Stimulated activated CD4-positive, alpha-beta T cell treated with anti-CD3 and anti-CD28 coated beads, TNF-alpha, amount 100 ng/mL, for 24 hours (primary cell): ENCODE measurements at places on chromosomes 13 and 19.
A peak's percentile ranks its signal among the peaks of the same experiment; 100 is the strongest.

DNA sequence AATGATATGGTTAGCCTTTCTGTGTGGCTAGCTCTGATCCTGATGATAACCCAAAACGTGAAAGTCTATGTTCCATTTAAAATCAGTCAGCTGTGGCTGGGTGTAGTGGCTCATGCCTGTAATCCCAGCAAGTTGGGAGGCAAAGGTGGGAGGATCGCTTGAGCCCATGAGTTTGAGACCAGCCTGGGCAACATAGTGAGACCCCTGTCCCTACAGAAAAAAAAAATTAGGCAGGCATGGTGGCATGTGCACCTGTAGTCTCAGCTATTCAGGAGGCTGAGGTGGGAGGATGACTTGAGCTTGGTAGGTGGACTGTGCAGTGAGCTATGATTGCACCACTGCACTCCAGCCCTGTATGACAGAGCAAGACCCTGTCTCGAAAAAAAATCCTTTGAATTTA lies 1.1 kb upstream of the EID2B start:
- DNase-seq = no peak

DNA sequence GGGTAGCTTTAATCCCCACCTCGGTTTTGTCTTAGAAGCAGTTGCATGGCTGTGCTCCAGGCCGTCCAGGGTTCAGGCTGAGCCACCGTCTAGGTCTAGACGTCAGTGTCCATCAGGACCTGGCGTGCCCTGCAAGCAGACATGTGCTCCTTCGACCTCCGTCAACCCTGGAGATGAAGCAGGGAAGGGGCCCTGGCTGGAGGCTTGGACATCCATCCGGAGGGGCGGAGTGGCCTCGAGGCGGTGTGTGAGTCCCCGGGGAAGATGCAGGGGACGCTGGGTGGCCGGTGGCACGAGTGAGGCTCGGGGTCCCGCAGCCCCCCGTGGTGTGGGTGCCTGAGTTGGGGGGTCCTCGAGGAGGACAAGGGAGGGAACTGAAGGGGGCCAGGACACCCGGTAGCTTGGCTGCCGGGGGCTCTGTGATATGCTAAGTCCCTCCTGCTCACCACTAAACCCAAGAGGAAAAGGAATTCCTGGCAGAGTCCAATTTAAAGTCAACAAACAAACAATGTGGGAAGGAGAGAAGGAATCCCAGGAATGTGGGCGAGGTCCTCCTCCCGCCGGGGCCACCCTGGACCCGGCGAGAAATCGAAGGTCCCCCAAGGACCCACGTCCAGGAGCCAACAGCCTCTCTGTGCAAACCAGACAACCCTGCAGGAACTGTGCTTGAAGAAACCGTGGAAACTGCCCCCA lies 14.9 kb upstream of the PTBP1 start:
- DNase-seq = no peak

- no peak for DNase-seq
These were observed 17.5 kb upstream of the NANOS3 start for GRCh38 chr19:13859361-13859880.

- no peak for DNase-seq
These were observed 11.8 kb downstream of the SH3GL1 start for GRCh38 chr19:4388337-4389063.

- DNase-seq = no peak
These were observed 3.7 kb upstream of the TUBA3C start for GRCh38 chr13:19185086-19185864.

- no peak for DNase-seq
These were observed 36.7 kb upstream of the C13orf46 start for GRCh38 chr13:114010401-114011101.

GRCh38 chr13:91074091-91074490 lies 273.4 kb upstream of the MIR17HG start:
- DNase-seq = no peak

DNA sequence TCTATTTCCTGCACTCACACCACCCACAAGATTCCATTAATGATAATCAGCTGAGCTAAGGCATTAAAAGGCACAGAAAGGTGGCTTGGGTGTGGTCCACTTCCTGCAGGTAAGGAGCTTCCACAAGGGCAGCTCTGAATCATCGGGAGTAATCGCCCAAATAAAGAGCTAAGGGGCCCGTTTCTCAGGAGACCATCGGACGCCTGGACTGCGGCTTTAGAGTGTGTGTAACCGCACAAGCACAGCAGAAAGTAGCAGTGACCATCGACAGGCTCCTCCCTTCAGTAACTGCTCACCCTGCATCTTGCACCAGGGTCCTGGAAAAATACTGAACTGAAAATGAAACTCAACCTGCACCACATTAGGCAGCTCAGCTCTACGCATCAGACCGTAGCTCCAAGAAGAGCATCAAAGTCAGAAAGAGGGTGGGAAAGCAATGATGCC lies 6.0 kb downstream of the STK24 start:
- DNase-seq = no peak

- DNase-seq = no peak
These were observed 19.6 kb downstream of the SIGLEC5 start for GRCh38 chr19:51610576-51610975.

GRCh38 chr13:31598990-31599389 lies 140.3 kb upstream of the RXFP2 start:
- DNase-seq = no peak

DNA sequence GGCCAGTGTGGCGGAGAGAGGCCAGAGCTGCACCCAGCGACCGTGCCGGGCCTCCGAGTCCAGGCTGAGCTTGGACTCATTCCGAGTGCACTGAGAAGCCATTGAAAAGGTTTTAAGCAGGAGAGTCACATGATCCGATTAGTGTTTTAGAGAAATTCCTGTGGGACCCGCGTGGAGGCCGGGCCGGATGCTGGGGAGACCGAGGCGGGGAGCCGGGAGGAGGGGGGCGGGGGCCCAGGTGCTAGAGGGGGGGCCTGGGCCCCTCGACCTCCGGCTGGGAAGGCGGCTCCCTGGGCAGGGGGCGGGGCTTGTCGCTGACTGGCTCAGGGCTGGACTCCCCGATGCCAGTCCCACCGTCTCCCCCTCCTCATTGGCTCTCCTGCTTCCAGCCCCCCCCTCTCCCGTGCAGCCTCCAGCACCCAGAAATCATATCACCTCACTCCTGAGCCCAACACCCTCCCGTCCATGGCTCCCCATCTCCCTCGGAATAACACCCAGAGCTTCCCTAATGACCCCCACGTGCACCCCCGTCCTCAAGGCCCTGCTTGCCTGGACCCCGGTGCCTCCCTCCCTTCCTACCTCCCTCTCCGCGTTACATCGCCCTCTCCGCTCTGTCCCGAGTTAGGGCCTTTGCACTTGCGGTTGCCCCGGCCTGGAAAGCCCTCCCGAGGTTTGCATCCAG lies 5.2 kb upstream of the ZNF579 start:
- peak; percentile 41 for DNase-seq

DNA sequence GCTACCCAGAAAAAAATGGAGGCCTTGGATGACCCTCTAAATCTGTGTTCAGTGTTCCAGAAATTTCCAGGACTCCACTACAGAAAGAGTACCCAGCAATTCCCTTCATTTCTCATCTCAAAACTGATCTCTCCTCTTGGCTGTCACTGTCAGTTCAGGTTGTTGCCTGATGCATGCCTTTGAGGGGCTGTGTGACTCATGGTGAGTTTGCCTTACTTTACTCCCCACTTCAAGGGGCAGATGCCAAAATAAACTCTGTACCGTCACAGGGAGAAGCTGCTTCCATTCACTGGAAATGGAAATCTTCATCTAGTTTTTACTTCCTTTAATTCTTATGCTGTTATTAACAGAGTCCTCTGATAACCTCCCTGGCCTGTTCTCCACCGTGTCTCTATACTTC lies 1075.0 kb downstream of the DIAPH3 start:
- DNase-seq = no peak

DNA sequence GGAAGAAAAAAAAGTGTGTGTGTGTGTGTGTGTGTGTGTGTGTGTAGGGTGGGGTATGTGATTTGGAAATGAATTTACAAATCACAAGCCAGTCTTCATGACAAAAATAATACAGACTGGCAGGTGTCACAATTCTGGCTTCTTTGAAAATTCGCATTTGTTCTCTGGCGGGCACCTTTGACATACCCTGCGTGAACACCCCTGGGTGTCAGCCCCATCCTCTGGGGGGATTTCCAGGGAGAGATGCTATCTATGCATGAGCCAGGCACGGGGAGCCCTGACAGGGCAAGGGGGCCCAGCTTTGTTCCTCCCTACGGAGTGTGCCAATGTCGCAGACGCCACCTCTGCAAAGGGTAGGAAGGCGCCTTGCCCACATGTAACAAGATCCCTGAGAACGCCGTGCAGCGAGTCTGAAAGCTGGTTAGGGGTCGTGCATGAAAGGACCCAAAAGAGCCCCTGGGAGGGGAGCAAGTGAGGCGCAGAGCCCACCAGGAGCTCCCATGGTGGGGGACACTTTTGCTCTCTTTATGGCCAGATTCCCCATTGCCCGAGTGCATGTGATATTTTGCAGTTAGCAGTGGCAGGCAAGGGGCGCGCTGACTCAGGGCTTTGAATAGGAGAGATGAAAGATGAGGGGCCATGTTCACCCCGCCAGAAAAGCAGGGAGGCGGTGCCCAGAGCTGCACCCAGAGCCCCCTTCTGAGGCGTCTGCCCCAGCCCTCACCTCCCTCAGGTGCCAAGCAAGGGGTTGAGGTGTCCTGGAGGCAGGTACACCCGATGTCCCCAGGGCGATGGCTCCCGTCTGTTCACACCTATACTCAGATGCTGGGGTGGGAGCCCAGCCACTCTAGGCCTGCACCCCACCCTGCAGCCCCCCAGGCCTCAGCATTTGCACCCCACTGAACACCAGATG lies 45.3 kb downstream of the KLF2 start:
- no peak for DNase-seq

- DNase-seq = peak; percentile 52
These were observed 6.7 kb upstream of the ERFL start for GRCh38 chr19:41934849-41935374.

GRCh38 chr13:101648766-101649487 lies 196.5 kb downstream of the ITGBL1 start:
- no peak for DNase-seq

DNA sequence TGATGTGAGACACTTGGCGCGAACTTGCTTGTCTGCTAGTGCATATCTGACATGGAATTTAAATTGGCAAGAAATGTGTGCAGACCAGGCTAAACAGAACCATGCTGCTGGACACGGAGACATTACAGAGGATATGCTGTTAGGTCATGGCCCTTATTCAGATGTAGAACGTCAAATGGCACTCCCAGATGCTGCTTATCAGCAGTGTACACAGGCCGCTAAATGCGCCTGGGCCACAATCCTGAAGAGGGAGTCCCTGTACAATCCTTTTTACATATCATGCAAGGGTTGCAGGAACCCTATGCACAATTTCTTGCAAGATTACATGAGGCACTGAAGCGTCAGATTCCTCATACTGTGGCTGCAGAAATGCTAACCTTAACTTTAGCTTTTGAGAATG lies 9.3 kb downstream of the ZNF350 start:
- DNase-seq = no peak

GRCh38 chr13:99655351-99656091 lies 154.2 kb downstream of the TM9SF2 start:
- DNase-seq = peak; percentile 26

DNA sequence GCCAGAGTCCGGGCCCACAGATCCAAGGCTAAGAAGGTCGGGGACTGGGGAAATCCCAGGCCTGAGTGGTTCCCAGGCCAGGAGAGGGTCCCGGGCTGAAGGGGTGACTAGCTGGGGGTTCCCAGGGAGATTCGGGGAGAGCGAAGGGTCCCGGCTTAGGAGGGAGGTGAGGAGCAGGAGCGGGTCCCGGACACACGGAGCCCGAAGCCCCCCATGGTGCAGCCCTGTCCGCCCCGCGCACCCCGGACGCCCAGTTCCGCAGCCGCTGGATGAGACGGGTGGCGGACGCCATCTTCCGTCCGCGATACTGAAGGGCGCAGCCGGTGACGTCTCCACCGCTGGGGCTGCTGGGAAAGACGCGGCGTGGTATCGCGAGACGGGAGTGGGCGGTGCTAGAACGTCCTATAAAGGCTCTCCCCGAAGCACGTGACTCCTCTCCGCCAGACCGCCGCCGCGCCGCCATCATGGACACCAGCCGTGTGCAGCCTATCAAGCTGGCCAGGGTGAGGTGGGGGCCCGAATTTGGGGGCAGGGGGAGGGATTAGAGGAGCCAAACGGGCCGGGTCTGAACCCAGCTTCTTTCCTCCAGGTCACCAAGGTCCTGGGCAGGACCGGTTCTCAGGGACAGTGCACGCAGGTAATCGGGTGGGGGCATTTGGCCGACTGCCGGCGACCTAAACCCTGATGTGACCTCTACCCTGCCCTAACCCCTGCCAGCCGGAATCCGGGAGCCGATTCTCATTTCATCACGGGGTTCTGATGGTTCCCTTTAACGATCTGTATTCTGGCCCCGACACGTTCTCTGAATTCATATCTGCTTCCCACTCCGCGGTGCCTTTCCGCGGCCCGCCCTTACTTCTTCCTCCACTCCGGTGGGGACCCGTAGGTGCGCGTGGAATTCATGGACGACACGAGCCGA lies at the start of the genes NDUFA7 and RPS28:
TSS of gene NDUFA7 (minus strand) at position 309 of the 919 bp plus-strand sequence. CDS start at position 292, 17 bp downstream.
TSS of gene RPS28 (plus strand) at position 430 of the 919 bp plus-strand sequence. CDS start at position 465, 35 bp downstream.
- peak; percentile 94 for DNase-seq

DNA sequence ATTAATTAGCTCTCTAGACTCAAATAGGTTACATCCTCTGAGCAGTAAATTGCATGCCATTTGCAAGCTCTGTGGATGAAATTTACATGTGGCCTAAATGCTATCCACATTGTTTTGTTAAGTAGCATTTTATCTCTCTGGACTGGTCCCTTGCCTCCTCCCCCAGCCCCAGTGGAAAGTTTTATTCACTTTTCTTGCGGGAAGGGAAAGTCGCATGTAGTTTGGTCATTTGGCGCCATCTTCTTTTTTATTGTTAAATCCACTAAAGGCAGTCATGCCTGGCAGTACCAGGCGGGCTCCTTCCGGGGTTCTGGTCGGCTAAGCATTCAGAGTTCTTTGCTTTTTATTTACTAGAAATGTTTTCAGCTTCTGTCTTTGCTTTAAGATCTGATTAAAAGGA lies 188.7 kb downstream of the TM9SF2 start:
- no peak for DNase-seq

- no peak for DNase-seq
These were observed 29.0 kb downstream of the TNFSF11 start for GRCh38 chr13:42602906-42603305.

DNA sequence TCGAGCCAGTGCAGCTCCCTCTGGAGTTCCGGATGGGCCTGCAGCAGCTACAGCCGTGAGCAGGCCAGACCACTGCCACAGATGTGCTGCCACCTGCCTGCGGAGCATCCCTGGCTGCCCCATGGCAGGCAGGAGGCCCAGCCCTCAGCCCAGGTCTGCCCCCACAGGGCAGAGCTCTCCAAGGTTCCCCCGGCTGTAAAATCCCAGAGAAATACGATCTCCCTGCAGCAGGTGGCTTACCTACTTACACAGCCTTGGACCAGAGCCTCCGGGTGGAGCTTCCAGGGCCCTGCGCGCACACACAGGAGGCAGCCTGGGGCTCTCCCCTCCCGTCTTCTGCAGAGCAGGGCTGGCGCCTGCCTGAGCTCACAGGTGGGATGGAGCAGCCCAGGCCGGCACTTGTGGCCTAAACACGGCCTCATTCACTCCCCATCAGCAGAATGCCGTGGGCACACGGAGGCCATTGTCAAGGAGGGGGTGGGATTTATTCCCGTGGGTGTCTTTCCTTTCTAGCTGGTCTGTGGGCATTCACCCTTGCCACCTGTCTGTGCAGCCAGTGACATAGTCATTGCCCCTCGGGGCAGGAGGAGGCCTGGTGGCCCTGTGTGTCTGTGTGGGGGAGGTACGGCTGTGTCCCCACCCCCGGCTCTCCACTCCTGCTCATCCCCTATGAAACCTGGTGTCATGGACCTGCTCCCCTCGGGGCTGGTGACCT lies 118.0 kb downstream of the KDM4B start:
- DNase-seq = no peak
